EH (cell line): ENCODE measurements at places on chromosomes 4 and X.
A peak's percentile ranks its signal among the peaks of the same experiment; 100 is the strongest.

DNA sequence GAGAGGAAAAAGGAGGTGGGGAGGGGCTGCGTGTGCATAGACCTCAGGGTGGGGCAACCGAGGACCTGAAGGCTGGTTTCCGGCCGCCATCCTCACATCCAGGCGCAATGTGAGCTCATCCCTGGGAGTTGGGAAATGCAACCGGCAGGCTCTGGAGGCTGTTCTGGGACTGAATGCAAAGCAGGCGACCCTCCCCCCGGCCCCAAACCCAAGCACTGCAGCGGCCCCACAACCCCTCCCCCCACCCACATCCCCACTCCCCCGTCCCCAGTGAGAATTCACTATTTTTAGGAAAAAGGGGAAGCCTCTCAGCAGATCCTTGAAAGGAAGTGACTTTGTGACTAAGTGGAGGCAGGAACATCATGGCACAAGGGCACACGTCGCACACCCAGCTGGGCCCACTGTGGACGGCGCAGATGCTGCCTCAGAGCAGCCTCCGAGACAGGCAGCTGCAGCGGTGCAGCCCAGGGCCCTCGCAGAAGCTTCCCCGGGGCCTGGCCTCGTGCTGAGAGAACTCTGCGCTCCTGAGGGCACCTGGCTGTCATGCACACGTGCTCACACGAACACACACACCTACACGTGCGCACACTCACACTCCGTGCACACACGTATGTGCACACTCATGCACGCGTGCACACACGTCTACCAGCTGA is 1.3 kb upstream of the PDE6B start:
- no peak for DNase-seq

- DNase-seq = no peak
Measured at GRCh38 chr4:188254211-188254610, 115.0 kb downstream of the TRIML1 start.

GRCh38 chrX:153775293-153776119 is 5.3 kb upstream of the SRPK3 start:
- no peak for DNase-seq

DNA sequence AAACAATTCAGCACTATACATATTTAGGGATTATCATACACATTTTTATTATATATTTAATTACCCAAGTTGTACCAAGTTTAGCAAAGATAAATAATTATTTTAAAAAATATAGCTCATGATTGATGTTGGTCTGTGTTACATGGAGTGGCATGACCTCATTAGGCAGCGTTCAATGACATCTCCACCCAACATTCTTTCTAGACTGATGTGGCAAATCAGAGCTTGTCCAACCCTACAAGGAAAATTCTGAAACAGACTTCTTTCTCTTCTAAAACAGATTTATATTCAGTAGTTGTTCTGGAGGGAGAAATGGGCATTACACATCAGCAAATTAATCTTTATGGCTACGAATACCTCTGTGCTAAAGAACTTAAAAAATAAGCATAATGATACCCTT is 189.7 kb downstream of the PDGFC start:
- DNase-seq = peak; percentile 67

DNA sequence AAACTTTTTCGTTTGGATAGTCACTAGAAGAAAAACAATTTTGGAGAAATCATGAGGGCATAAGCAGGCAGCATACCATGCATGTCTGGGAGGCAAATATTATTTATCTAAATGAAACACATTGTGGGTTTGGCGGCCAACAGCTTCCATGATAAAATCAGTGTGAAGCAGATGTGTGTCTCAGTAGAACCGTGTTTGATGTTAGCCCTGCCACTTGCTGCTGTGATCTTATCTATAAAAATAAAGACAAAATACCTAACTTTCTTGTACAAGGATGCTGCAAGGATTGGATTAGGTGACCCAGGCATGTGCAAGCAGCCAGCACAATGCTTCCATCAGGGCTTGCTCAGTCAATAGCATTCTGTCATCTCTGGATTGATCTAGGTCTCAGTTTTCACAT is 341.4 kb downstream of the PACRGL start:
- DNase-seq = no peak

GRCh38 chr4:1500966-1501753 is 94.9 kb upstream of the NKX1-1 start:
- DNase-seq = no peak

GRCh38 chrX:132022198-132022966 is 720 bp upstream of the STK26 start:
- DNase-seq = no peak

DNA sequence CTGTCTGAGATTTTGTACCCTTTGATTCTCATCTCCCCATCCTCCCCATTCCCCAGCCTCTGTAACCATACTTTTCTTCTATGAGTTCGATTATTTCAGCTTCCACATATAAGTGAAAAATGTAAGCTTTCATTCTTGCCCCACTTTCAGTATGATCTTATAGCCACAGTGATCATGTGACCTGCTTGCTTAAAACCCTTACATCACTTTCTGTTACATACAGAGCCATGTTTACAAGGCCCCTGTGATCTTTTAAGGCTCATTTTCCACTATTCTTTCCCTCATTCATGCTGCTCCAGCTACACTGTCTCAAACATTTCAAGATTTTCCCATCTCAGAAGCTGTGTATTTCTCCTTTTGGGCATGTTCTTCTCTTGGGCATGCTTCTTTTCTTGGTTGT is 147.7 kb downstream of the DCK start:
- no peak for DNase-seq

DNA sequence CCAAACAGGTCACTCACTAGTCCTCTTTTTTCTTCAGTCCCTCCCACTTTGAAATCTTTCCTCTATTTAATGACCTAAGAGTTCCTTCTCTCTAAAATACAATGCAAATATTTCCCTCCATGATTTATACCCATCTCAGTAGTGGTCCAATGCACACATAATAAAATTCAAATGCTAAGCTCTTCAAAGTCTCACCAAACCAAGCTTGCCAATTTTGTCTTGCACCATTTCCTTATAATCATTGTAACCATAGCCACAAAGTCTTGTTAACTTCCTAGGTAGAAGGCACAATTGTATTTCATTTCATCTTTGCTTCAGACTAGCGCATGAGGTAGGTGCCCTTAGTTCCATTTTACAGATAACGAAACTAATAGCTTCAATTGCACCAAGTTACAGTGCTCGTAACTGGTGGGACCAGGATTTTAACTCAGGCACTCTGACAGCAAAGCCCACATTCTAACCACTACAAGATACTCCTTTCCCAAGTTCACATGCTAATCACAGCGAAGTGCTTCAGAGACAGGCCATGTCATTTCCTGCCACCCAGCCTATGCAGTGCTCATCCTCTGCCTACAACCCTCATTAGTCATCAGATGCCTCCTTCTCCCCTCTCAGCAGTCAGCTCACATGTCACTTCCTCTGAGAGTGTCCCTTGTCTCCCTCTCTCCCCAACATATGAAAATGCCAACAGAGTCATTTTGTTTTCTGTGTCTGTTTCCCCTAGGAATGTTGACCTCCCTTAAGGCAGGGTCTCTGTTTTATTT is 66.9 kb upstream of the PPARGC1A start:
- DNase-seq = peak; percentile 65
